GM12878 (cell line): ENCODE measurements at places on chromosomes 1 and 21.
A peak's percentile ranks its signal among the peaks of the same experiment; 100 is the strongest.

DNA sequence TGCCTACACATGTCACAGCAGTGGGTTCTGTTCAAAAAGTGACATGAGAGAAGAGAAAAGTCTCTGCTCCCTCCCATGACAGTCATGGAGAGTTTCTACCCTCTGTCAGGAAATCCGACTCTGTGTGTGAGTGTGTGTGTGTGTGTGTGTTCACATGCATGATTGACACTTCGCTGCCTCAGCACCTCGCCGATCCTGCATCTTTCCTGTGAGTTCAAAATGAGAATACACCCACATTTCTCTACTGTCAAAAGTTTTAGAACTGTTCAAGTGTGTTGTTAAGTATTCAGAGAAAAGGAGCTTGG, 46.2 kb upstream of the COX20 start:
- no peak for DNase-seq

- no peak for DNase-seq
Measured at GRCh38 chr1:36595921-36596320, 113.2 kb upstream of the CSF3R start.

DNA sequence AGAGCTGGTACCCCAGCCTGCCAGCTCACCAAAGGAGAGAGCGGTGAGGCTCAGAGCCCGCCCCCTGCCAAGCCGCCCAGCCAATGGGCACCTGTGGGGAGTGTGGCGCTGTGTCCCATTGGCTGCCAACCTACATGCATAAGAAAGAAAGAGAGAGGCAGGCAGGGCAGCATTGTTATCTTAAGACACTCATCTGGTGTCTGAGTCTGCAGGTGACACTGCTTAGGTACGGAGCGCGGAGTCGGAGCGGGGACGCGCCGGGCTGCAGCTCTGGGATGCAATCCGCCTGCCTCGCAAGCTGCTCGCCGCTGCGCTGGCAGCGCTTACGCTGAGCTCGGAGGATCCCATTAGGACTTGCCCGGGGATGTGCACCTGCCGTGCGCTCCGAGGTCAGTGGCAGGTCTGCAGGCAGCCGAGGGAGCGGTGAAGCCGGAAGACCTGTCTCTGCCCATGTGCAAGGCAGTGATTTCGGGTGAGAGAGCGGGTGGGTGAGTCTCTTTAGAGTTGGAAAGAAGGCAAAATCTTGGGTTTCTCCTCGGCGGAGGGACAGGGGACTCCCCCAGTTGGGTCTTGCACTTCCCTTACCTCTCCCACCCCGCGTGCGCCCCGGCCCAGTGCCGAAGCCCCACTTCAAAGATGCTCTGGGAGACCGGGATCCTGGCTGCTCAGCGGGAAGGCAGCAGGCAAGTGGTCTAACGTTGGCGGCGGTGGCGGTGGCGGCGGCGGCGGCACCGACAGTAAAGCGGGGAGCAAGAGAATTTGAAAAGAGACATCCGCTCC, at the start of gene BRINP2:
BRINP2 (plus strand) TSS at position 203 of the 780 bp plus-strand sequence. CDS start 58,919 bp downstream, outside the sequence.
- DNase-seq = no peak

DNA sequence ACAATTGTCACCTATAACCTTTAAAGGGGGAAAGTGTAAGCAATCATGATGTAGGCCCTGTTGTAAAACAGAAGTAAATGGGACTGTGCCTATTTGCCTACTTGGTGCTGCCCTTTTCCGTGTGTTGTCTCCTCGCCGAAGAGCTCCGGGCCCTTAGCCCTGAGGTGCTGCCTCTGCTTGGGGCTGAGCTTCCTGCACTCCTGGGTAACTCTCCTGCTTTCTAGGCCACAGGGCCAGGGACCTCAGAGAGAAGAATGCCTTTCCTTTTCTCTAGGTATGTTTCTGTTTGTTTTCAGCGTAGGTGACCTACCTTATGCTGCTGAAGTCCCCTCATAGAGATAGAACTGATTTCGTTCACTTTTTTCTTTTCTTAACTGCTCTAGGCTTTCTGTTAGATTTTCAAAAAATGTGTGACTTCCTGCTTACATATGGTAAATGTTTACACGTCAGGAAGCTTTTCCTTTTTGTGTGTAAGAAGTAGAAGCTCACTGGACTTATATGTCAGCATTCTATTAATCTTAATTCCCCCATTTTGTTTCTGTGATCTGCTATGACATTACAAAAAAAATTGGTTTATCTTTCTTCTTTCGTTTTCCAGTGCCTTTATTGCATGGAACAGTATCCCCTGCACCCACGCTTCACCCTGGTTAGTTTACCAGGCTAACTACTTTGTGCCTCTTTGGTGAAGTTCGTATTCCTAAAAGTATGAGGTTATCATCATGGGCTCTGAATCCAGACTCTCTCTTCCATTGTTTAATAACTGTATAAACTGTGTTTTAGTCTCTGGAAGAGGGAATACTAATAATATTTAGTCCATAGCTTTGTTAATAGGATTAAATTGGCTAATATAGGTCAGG, 61.7 kb downstream of the ITSN1 start:
- no peak for DNase-seq

DNA sequence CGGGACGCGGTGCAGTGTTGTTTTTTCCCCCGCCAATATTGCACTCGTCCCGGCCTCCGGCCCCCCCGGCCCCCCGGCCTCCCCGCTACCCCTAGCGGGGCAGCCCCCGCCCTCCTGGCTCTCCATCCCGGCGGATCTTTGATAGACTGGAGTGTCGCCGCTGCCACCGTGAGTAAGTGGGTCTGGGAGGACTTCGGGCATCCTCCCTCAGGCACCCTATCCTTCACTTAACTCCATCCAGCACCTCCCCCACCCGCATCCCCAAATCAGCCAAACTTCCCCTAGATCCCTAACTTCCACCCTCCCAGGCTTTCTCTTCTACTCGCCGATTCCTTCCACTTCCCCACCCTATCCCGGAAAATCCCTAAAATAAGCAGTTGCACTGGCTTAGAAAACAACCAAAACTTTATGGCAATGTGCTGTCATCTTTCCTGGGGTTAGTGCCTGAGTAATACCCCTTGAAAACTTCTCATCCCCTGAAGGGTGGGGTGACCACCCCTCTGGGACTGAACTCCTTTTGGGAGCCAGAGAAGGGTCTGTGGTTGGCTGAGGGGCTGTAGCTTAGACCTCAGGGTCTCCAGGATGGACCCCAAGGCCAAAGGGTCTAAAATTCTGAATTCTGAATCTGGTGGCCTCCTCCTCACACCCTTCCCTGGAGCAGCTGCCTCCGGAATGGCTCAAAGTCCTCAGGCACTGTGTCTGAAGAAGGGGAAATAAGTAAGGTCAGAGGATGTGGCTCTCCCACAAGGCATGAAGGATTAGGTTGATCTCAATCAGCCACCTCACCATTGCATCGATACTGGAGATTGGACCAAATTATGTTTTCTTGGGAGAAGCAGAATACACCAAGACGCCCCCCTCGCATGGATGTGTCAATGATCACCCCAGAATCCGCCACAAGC, 12.2 kb downstream of the THBS3 start:
- no peak for DNase-seq

DNA sequence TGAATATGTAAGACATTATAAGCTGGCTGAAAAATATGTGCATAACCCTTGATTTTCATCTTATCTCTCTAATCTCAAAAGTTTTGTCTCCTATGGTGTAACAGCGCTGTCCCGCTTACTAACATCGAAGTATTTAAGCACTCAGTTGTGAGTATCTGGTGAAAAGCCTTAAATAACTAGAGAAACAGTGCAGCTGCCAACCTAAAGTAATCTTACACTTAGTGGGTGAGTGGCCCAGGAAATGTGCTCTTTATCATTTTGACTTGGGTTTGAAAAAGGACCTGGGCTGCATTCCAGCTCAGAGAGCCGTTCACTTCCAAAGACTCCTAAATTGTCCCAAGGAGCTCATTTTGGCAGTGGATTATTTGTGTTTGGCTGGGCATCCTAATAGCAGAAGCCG, 225.9 kb downstream of the SPATA17 start:
- DNase-seq = no peak

DNA sequence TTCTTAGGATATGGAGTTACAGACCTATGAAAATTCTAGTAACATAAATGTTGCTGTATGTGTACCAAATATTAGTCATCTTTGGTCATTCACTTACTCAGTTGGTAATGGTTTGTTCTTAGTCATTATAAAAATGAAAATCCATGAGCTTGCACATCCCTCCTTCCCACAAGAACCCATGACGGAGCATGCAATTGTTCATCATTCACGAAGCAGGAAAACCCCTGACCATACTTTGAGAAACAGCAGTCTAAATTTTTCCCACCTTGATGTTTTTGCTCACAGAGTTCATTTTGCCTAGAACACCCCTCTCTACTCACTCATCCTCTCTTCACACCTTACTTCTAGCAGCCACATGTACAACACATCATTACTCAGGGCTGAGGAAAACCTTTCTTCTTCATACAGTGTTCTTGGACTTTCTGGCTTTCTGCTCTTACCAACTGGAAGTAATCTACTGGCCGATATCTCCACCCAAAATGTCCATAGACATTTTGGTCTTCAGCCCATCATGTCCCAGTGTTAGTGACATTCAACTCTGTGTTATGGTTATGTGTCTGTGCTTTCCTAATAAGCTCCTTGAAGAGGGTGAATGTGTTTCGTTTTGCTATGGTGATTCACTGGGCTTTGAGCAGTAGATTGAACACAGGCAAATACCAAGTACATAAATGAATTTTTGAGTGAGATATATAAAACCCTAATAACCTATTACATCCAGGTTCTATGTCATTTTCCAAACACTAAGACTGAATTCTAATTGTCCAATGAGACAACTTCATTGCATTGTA, 189.9 kb downstream of the ZC3H11B start:
- DNase-seq = peak; percentile 23

- DNase-seq = no peak
Measured at GRCh38 chr21:36981049-36981391, 14.6 kb upstream of the HLCS start.

DNA sequence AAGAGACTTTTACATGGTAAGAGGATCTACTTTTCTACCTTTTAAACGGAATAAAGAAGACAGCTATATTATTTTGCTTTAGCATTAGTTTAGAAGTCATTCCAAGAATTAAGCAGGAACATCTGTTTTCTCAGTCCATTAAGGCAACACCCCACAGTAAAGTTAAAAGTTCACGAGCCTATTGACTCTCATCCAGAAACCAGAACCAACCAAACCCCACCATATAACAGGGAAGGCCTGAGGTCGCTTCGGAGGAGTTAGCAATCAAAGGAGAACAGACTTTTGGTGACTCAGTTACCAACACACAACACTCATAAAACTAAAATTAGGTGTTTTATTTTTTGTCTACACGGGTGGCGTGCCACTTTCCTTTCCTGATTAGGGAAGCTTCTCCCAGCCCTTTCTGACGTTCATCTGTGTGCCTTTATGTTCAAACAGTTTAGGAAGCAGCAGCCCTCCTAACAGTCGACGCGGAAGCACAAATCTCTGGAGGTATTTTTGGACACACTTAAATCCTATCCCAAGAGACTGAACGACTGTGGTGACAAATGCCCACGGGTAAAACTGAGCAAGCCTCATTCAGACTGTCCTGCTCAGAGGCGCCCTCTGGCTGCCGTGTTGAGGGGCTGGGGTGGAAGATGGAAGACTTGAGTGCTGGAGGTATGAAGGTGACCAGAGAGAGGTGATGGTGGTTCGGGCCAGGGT, 8.6 kb upstream of the PLA2G2C start:
- DNase-seq = peak; percentile 13

GRCh38 chr21:25215698-25216384, 391.4 kb downstream of the MRPL39 start:
- peak; percentile 40 for DNase-seq

DNA sequence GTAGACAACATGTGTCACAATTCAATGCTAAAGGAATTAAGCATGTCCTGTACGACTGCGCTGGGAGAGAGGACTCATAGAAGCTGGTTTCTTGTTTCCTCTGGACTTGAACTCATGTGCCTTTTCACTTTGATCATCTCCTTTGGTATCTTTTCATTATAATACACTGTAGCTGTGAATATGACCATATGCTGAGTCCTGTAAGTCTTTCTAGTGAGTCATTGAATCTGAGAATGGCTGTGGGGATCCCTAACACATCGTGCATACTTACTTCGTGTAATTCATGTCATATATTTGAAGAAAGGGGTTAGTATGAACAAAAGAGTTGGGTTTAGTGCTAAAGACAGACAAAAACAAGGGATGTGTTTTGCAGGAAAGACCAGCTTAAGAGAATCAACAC, 148.1 kb upstream of the RUNX1 start:
- DNase-seq = no peak

GRCh38 chr1:72535470-72535869, 253.1 kb upstream of the NEGR1 start:
- no peak for DNase-seq

- no peak for DNase-seq
Measured at GRCh38 chr1:33177996-33178540, 3.8 kb downstream of the TRIM62 start.

DNA sequence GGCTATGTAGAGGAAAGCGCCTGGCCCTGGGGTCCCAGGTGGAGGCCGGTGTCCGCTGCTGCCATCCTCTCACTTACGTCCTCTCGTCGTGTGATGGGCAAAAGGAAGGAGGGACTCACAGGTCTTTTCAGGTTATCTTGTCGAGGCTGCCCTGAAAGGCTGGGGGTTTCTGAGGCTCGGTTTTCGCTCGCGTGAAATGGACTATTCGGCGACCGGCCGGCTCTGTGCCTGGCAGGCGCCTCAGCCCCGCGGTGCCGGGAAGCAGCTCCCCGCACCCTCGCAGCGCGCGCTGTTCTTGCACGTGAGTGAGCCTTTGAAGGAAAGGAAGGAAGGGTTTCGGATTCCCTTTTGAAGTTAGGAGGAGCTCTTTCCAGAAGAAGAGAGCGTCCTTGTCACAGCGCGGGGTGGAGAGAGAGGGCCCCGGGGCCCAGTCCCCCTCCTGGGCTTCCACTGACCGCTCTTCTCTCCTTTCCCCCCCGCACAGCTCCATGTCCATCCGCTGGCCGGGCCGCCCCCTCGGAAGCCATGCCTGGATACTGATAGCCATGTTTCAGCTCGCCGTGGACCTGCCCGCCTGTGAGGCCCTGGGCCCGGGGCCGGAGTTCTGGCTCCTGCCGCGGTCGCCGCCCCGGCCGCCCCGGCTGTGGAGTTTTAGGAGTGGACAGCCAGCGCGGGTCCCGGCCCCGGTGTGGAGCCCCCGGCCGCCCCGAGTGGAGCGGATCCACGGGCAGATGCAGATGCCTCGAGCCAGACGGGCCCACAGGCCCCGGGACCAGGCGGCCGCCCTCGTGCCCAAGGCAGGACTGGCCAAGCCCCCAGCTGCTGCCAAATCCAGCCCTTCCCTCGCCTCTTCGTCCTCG, 57.2 kb downstream of the AJAP1 start:
- DNase-seq = no peak

DNA sequence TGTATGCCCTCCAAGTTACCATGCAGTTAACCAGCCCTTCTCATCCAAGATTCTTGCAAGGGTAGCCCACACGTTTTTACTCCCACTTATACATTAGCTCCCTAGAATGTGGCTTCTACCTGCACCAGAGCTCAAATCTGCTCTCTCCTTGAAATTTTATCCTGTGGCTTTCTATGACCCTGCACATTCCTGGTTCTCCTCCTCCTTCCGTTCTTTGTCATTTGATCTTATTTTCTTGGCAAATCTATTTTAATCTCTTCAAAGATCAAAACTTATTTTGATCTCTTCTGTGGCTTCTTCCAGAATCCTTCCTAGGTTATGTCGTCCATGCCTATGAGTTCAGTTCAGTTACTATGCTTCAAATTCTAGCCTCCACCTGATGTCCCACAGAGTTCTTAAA, 115.6 kb upstream of the GUCA2B start:
- DNase-seq = no peak
